ENCODE measurements at places on chromosomes 5 and 9.
A peak's percentile ranks its signal among the peaks of the same experiment; 100 is the strongest.

DNA sequence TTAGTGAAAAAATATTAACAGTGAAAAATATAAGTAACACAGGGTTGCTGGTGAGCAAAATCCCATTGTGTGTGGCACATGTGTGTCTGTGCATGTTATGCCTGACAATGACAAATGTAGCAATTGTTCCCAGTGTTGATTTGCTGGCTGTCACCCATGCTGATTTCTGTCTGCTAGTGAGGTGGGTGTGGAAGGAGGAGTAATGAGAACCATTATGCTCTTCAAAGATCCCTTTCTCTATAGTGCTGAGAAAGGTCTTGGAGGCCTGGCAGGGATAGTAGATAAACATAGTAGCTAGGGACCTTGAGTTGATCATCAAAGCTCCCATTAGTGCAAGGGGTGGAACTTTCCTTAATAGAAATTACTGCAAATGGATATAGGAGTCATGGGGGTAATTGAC is 152.5 kb upstream of the CLINT1 start:
- DNase-seq: no peak

DNA sequence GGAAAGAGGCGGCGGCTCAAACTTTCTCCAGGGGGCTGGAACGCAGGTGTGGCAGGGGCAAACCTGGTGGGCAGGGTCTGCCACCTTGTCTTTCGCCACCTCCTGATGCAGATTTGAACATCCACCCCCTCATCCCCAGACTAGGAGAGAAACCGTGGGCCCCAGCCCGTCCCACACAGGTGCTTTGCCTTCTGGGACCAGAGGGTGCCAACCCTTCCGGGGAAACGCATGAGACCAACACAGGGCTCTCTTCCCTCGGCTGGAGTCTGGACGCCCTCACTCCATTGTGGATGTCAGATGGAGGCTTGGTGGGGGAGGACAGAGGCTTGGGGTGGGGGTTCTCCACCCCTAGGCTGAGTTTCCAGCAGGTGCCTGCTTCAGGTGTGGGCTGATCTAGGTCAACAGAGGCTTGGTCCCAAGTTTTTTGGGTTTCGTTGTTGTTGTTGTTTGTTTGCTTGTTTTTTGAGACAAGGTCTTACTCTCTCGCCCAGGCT is 9.5 kb downstream of the C9orf50 start:
- no peak for DNase-seq

DNA sequence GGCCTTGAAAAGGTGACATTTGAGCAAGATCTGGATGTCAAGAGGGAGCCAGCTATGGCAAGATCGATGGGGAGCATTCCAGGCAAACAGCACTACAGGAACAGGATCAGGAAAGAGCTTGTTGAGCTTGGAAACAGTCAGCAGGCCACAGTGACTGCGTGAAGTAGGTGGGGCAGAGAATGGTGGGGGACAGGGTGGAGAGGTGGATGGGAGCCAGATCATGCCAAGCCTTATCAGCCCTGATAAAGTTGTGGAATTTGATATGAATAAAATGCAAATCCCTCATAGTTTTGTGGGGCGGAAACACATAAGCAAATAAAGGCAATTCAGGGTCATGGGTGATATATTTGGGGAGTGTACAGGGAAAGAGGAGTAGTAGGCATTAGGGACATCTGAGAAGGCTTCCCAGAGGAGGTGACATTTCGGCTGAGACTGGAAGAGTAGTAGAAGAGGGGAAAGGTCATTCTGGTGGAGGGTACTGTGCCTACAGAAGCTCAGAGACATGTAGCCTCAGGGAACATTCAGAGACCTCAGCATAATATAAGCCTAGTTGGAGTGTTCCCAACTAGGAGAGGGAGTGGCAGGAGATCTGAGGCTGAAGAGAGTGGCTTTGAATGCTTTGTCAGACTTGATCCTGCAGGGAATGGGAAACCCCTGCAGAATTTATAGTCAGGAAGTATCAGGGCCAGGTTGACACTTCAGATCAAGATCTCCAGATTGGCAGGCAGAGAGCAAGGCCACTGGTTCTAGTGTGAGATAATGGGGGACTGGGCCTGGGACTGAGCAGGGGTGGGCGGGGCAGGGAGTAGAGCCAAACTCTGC is 9.7 kb upstream of the CYSTM1 start:
- no peak for DNase-seq

- DNase-seq: no peak
These were observed 509.2 kb downstream of the ZNF608 start for GRCh38 chr5:124237206-124237695.

GRCh38 chr5:32839106-32839505 is 128.0 kb downstream of the NPR3 start:
- no peak for DNase-seq

GRCh38 chr5:91777671-91778070 is 394.6 kb upstream of the ARRDC3 start:
- DNase-seq: no peak

DNA sequence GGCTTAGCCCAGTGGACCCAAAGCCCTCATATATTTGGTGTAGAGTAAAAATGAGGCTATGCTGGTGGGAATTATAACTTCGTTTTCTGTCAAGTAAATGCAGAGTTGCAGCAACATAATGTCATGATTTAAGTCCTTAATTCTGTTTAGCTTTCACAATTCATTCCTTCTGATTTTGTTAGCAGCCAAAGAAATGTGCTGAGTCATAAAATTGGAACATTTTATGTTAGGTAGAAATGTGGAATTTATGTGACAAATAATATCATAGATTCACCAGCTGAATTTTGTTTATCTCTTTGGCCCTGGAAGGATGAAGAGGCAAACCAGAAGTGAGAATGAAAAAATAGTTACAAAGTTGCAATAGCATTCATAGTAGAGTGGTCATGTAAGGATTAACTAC is 247.0 kb downstream of the TRPM3 start:
- no peak for DNase-seq

DNA sequence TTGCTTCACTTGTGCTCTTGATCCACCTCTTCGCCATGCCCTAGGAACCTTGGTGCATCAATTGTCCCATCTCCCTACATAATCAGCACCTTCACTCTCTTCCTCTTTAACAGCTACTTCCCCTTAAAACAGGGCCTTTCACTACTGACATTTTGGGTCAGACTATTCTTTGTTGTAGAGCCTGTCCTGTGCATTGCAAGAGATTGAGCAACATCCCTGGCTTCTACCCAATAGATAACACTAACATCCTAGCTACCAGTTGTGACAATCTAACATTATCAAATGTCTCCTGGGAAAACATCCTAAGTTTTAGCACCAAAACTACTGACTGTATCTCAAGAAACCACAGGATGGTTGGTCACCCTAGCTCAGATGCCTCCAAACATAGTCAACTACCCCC is 854.3 kb upstream of the DMAC1 start:
- DNase-seq: no peak

DNA sequence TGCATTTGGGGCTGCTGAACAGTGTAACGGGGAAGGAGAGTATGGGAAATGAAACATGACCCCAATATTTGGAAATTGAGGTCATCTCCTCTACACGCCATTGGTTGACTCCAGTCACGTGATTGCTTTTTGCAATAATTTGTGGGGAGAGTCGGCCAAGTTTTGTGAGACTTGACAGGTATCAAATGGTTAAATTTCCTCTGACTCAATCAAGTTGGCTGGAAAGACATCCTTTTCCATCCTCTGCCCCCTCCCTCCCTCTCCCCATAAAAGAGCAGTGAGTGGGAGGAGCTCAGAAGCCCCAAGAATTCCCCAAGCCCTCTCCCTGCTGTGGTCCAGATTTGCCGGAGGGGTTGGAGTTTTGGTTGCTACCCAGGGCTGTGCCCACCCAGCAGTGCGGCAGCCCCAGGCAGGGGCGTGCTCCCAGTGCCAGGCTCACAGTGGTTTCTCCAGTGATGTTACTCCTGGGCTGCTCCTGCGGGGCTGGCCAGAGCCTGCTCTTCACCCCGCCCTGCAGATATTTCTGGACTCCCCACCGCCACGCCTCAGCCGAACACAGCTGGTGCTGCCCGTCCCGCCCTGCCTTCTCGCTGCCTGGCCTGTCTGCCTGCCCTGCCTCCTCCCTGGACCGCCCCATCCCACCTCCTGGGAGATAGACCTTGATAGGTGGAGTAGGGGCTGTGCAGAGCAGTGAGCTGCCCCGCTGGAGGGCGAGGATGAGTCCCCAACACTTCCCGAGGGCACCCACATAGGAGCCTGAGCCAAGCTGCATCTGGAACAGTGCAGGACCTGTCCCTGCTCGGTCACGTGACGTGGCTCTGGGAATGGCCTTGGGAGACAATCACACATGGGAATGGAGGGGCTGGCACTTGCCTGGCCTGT is 3.4 kb downstream of the COL5A1 start:
- peak; percentile 24 for DNase-seq

DNA sequence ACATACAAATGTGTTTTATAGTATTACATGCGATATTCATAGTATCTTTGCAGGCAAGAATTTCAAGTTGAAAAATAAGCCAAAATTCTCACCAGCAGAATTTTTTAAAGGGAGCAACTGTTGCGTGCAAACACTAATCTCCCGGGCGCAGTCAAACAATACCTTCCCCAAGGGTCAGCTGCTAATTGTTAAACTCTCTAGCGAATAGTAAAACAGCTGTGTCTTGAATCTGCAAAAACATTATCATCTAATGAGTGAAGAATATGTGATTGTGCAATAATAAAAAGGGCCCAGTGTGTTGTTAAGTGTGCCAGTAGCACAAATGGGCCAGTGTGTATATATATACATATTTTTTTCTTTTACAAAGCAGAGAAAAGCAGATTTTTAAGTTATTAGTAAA is 131.4 kb downstream of the CCDC192 start:
- DNase-seq: peak; percentile 36

DNA sequence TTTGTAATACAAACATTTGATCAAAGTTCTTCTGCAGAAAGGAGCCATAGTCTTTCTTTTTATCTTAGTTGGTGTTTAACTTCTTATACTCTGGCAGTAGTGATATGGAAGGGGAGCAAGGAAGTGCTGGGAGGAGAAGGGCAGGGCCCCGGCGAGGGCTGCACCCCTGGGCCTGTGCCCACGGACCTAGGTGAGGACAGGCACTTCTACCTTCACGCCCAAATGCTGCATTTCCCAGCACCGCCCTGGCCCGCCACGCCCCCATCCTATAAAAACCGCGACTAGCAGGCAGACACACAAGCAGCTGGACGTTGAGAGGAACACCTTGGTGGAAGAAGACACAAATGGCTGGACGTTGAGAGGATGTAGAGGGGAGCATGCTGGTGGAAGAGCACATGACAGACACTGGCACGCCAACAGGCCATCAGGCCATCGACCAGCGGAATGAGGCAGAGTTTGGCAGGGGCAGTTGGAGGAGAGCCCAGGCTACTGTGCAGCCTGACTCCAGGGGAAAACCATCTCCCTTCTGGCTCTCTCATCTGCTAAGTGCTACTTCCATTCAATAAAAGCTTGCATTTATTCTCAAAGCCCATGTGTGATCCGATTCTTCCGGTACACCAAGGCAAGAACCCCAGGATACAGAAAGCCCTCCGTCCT is 81.5 kb upstream of the C9orf72 start:
- DNase-seq: no peak

DNA sequence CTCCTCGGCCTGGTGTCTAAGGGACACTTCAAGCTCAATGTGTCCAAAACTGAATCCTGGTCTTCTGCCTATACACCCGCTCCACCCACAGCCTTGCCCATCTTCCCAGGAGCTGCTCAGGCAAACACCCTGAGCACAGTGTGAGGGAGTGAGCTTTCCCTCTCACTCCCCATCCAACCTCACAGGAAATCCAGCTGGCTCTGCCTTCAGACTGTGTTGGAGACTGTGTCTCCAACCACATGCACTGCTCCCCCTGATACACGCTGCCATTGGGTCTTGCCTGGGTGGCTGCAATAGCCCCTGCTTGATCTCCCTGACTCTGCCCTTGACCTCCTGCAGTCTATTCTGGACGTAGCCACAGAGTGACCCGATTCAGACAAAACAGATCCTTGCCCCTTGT is 319.5 kb upstream of the MSX2 start:
- no peak for DNase-seq

DNA sequence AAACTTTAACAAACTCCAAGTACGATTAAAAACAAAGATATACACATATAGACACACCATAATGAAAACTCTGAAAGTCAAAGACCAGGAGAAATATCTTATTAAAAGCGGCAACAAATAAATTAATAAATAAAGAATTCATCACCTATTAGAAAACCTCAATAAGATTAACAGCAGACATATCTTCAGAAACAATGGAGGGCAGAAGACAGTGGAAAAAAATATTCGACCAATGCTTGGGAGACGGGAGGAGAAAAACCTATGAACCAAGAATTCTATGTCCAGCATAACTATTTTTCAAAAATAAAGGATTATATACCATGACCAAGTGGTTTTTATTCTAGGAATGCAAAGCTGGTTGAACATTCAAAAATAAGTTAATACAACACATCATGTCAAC is 578.6 kb upstream of the CCNG1 start:
- no peak for DNase-seq

- DNase-seq: no peak
These were observed 24.2 kb upstream of the NREP start for GRCh38 chr5:111781200-111781599.

- DNase-seq: peak; percentile 68
These were observed 1.1 kb upstream of the GAPVD1 start for GRCh38 chr9:125260561-125260960.

Measured in NCI-H2171 treated with DMSO at 0.1 percent for 48 hours (cell line).